ENCODE measurements at places on chromosomes 11 and 22.
A peak's percentile ranks its signal among the peaks of the same experiment; 100 is the strongest.

DNA sequence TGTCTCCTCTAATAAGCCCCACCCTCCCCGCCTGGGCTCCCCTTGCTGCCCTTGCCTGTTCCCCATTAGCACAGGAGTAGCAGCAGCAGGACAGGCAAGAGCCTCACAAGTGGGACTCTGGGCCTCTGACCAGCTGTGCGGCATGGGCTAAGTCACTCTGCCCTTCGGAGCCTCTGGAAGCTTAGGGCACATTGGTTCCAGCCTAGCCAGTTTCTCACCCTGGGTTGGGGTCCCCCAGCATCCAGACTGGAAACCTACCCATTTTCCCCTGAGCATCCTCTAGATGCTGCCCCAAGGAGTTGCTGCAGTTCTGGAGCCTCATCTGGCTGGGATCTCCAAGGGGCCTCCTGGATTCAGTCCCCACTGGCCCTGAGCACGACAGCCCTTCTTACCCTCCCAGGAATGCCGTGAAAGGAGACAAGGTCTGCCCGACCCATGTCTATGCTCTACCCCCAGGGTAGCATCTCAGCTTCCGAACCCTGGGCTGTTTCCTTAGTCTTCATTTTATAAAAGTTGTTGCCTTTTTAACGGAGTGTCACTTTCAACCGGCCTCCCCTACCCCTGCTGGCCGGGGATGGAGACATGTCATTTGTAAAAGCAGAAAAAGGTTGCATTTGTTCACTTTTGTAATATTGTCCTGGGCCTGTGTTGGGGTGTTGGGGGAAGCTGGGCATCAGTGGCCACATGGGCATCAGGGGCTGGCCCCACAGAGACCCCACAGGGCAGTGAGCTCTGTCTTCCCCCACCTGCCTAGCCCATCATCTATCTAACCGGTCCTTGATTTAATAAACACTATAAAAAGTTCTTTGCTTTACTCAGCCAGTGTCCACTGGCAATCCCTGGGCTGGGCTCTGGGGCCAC lies 14.4 kb downstream of the TSKU start:
- DNase-seq, result no peak

DNA sequence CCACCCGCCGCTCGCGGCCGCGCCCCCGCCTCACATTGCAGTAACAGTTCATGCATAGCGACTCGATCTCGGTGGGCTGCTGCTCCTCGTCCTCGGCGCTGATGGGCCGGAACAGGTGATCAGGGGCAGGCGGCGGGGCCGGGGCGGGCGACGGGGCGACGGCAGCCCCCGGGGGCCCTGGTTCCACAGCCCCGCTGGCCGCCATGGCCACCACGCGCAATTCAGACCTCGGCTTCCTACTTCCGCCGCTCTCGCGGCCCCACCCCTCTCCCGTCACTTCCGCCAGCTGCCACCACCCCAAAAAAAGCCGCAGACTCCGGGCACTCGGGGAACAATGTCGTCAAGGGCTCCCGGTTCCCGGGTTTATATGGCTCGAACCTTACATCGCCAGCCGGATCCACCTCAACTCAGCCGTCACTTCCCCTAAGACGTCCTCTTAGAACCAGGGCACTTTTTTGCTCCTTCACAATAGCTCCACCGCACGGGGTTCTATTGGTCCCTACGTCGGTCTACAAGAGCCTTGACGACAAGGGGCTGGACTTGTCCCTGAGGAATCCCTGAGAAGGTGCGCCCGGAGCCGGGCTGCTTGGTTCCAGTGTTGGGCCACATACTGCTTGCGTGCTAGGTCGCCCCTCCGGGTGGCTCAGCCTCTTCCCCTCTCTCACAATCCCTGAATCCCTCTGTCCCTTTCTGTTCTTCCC lies at the start of gene ZPR1:
Gene ZPR1 (minus strand): TSS at position 238 of the 701 bp plus-strand sequence. CDS start 33 bp downstream, at position 205.
- peak; percentile 88 for DNase-seq

DNA sequence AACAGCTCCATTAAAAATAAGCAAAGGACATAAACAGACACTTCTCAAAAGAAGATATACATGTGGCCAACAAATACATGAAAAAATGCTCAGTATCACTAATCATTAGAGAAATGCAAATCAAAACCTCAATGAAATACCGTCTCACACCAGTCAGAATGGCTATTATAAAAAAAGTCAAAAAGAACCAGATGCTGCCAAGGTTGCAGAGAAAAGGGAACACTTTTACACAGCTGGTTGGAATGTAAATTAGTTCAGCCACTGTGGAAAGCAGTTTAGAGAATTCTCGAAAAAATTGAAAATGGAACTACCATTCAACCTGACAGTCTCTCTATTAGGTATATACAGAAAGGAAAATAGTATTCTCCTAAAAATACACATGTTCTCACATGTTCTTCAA lies 102.4 kb upstream of the FIBIN start:
- no peak for DNase-seq

- DNase-seq, result no peak
Measured at GRCh38 chr11:87366346-87366745, 328.6 kb downstream of the TMEM135 start.

GRCh38 chr11:70498171-70498571 lies 99.8 kb downstream of the CTTN start:
- no peak for DNase-seq

DNA sequence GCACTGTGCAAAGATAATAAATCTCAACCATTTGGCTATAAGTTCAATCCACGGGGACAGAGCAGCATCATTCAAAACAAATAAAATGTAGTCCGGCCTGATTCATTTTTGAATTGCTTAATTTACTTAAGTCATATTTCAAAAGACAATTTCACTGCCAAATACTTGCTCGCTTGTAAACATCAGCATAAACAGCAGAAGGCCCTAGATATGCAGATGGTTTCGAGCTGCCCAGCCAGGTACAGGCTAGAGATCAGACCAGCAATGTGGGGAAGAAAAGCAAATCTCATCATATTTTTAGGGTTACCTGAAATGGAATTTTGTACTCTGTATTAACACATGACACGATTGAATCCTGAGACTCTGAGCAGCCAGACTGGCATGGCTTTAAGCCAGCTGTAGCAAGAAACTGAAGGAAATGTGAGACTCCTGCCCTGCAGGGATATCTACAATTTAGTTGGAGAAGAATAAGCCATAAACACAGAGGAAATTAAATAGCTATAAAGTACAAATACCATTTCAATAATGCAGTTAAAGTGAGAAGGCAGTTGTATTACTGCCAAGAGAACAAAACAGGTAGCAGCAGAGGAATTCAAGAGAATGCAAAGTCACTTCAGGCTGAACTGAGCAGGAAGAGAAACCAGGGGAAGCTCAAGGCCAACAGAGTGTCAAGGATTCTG lies 440.3 kb downstream of the ETS1 start:
- DNase-seq, result no peak

All from hematopoietic multipotent progenitor cell treated with erythropoietin and hydrocortisone succinate and interleukin-3 and kit ligand, for 6 days (in vitro differentiated cells).